ENCODE measurements at places on chromosomes 5 and 9.

GRCh38 chr9:121698627-121699570 lies 47.5 kb downstream of the DAB2IP start:
- DNase-seq: peak; percentile 30

DNA sequence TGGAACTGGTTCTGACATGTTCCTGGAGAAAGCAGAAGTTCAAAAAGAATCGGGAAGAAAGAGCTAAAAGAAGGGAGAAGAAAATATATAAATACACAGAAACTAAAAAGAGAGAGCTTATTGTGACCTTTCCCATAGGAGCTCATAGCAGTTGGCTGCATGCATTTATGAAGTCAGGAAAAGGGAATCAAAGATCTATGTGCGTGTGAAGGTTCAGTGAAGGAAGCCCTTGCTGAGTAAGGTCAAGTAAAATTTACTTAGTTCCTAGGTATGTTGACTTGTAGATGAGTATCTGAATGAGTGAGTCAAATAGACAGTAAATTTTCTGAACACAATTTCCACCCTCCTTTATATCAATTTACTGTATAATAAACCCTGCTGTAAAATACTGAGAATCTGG lies 632.5 kb downstream of the SLCO4C1 start:
- no peak for DNase-seq

GRCh38 chr9:130268521-130269211 lies 3.1 kb downstream of the HMCN2 start:
- no peak for DNase-seq

DNA sequence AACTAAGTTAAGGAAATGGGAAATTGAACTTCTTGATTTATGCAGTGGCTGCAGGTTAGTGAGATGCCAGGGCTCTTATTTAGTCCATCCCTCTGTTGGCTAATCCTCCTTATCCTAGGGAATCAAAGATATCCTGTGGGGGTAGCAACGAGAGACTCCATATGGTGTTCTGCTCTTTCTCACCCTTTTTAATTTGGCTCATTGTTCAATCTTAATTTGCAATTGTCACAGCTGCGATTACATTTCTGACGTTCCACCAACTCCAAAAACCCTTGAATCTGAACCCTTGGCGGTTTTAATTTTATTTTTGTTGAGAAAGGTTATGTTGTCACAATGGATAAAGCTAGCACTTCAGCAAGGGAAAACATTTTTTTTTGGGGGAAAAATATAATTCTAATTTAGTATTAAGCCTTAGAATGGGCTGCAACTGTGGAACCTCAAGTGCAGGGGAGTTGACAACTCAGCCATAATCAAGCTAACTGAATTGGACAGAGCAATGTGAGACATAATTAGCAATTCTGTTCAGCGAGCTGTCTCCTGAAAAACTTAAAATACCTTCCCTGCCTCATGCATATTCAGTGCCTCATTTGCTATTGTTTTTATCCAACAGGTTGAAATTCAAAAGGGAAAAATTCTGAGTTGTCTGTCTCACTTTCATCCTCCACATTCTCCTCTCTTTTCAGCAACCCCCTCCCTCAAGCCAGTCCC lies 91.3 kb downstream of the MAT2B start:
- no peak for DNase-seq

DNA sequence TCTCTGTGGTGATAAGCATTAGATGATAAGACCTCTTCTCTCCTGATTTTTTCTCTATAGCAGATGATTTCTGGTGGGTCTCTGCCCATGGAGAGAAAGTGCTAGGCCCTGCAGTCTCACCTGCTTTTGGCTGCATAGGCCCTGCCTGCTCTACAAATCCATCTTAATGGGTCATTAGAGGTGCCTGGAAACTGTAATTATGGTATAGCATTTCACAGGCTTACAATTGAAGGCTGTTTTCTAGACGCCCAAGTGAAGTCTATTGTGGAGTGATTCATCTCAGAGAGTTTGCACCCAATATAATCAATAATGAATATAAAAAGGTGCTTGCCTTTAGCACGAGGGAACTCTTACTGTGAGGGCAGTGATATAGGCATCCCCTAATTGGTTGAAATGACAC lies 33.8 kb downstream of the NEUROG1 start:
- no peak for DNase-seq

- peak; percentile 74 for DNase-seq
Measured at GRCh38 chr9:89986190-89986589, 381.4 kb downstream of the GADD45G start.

- DNase-seq: peak; percentile 70
Measured at GRCh38 chr9:134858051-134858841, 22.4 kb upstream of the FCN2 start.

GRCh38 chr9:133104718-133105460 lies 16.2 kb downstream of the RALGDS start:
- DNase-seq: no peak

DNA sequence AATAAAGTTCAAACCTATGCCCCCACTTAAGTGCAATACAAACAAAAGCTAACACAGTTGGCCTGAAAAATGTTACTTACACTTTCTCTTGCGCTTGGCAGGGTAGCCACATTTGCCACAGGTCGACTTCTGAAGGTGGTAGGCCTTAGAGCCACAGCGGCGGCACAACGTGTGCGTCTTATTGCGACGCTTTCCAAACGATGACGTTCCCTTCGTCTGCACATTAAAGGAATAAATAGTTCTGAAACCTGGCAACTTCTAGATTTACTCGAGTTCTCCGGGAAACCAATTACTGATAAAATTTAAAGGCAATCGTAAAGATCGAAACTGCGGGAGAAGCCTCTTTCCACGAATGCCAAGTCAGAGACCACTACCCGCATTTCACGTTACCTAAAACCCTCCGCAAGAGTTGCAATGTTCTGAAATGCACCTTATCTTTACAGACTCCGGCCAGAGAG lies 602 bp downstream of the RPL37 start:
- peak; percentile 20 for DNase-seq

All from stimulated activated CD4-positive, alpha-beta T cell treated with anti-CD3 and anti-CD28 coated beads, Interleukin-1b, Interleukin-23, amount 100 ng/mL, for 48 hours (primary cell).